ENCODE measurements at places on chromosomes 3 and 15. TPM values are rescaled to one million over a fixed set of nuclear protein-coding genes. Genes with fewer than 3 reads are reported as not detected.

DNA sequence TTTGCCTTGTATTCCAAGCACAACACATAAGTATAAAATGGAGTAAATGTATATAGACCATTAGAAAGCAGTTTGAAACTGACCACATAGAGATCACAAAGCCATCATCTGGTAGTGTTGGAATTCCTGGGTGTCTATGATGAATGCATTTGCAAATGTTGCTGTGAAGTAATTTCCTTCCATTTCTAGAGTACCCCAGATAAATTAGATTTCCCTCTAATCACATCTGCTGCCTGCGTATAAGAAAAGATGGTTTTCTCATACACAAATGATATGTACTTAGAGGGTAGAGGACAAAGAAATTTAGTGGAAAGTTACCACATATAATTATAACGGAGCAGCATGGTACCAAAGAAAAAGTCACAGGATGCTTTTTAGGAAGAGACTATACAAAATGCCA, 1117.8 kb downstream of the IGSF11 start:
- no peaks in the 10 kb centered on the region for H3K27me3 ChIP-seq
- no peak for DNase-seq
- no peaks in the 10 kb centered on the region for H3K36me3 ChIP-seq
- no peak overlapping the region for H3K4me3 ChIP-seq
- no peak overlapping the region for H3K27ac ChIP-seq

DNA sequence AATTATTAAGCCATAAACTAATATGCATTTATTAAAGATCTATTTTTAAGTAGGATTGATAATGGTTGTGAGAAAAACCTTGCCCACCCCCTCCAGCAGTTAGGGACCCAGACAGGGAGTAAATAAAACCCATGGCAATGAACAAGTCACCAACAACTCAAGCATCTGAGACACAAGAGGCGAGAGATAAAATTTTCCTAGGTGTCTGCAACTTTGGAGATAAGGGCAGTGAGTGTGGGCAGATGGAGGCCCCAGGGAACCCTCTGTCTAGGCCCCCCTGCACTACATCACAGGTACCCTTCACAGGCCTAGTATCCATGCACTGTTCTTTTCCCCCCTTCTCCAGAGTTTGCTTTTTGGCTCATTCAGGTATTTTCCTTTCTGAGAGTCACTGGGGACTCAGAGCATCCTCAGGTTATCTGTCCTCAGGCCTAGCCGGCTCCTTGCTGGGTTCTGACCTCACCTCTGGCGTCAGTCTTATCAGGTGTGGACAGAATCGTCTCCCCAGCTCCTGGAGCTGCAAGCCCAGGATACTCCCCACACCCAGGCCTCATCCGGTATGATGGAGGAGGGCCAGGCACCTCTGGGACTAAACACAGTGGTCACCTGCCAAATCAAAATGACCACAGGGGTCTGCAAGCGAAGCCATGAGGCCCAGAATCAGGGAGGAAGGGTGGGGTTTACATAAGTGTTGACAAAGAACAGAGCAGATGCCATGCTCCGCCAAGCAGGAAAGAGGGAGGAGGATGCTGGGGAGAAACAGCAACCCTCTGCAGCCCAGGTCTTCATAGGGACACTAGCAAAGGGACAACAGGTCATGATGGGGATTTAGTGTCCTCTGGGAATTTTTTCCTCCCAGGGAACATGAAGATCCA, 50.4 kb downstream of the CCNL1 start:
- no peaks in the 10 kb centered on the region for H3K36me3 ChIP-seq
- DNase-seq = no peak
- H3K27me3 ChIP-seq = no peaks in the 10 kb centered on the region
- peaks cover 12% of the 10 kb centered on the region for H3K4me1 ChIP-seq
- H3K4me3 ChIP-seq = no peak overlapping the region
- no peak overlapping the region for H3K27ac ChIP-seq

- no peak overlapping the region for H3K4me3 ChIP-seq
- DNase-seq = no peak
- no peak overlapping the region for H3K27ac ChIP-seq
- H3K4me1 ChIP-seq = no peaks in the 10 kb centered on the region
- no peaks in the 10 kb centered on the region for H3K36me3 ChIP-seq
These were observed 58.1 kb downstream of the PLOD2 start for GRCh38 chr3:146102885-146103284.

AADAC gene
- total RNA-seq = not detected

DIS3L gene
- total RNA-seq = 22.1 TPM
